ENCODE measurements at places on chromosomes 4 and X. TPM values are rescaled to one million over a fixed set of nuclear protein-coding genes. Genes with fewer than 3 reads are reported as not detected.

The PRRG3 gene
- 4.9 TPM for polyA plus RNA-seq

The SYTL4 gene
- 24.5 TPM for polyA plus RNA-seq

The MAOA gene
- polyA plus RNA-seq = 19.4 TPM

The TNMD gene
- polyA plus RNA-seq = 3.5 TPM

The NPFFR2 gene
- 0.93 TPM for polyA plus RNA-seq

The SCML2 gene
- polyA plus RNA-seq = 13.1 TPM

The FGFR3 gene
- polyA plus RNA-seq = 87.6 TPM

The TMSB15C gene
- polyA plus RNA-seq = 19.6 TPM

- DNase-seq = no peak
Observed at GRCh38 chr4:80216100-80216761, 18.9 kb downstream of the PRDM8 start.

- DNase-seq = no peak
Observed at GRCh38 chr4:8838961-8839431, 32.6 kb downstream of the HMX1 start.

DNA sequence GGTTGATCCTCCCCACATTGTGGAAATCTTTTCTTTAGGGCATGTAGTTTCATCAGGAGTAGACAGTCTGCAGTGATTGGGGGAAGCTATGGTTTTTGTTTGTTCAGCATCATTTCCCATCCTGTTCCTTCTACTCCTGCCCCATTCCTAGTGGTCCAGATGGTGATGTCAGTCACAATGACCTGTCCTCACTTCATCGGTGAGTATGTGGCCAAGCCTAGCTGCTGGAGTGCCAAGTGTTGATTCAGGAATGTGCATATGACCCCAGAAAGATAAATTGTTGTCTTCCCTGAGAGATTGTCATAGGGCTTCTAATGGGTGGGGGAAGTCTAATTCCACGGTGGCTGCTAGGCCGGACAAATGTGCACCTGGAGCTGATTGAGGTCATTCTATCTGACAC, 130.6 kb upstream of the FAT1 start:
- DNase-seq = no peak

DNA sequence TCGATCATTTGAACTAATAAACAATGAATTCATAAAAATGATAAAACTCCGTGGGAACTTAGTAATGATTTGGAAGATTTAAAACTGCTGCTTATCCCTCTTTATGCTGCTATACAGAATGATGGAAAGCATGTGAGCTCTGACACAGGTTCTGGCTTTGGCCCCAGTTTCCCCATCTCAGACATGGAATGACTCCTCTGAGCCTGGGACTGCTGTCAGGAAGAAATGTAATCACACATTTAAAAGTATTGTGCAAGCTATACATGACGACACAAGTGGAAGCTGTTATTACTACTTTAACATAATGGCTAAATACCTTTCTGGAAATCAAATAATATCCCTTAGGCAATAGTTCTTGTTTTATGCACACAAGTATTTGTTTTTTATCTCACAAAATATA, 161.7 kb downstream of the DCHS2 start:
- DNase-seq = no peak

GRCh38 chr4:48899950-48900349, 6.6 kb downstream of the OCIAD2 start:
- DNase-seq = no peak

GRCh38 chr4:129972257-129972656, 876.3 kb downstream of the C4orf33 start:
- DNase-seq = no peak

DNA sequence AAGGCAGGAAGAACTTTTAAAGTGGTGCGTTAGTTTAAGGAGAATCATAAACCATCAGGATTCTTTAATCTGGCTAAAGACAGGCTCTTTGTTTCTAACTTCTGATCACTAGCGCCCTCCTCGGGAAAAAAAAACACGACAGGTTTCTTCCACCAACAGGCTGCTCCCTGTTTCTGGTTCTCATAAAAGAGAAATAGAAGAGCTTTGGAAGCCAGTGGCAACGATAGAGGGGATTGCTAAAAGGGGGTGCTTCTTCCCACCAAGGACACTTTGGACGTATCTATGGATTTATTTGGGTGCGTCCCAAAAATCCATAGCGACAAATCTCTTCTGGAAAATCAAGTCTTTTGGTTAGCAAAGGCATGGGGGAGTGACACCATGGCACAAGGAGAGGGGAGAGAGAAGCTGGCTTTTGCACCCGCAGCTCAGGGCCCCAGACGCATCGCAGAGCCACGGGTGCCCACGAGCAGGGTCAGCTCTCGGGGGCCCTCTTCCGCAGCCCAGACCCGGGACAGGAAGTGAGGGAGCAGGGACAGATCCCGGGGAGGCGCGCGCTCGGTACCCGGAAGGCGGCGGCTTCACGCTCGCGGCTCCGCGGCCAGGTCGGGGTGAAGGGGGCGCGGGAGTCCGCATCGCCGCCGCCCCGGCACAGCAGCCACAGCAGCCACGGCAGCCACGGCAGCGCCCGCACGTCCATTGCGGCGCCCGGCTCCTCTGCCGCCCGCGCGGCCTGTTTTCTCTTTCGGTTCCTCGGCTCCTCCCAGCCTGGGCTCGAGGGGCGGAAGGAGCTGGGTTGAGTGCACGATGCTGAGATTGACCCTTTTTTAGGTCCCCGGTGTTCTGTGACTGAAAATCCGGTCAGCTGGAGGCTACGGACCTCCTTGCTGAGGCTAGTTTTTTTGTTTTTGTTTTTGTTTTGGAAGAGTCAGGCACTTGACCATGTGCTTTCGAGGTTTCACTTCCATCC, at the start of gene CTSO:
TSS of gene CTSO (minus strand) at position 716 of the 967 bp plus-strand sequence. CDS start at position 697, 19 bp downstream.
- peak; percentile 92 for DNase-seq

DNA sequence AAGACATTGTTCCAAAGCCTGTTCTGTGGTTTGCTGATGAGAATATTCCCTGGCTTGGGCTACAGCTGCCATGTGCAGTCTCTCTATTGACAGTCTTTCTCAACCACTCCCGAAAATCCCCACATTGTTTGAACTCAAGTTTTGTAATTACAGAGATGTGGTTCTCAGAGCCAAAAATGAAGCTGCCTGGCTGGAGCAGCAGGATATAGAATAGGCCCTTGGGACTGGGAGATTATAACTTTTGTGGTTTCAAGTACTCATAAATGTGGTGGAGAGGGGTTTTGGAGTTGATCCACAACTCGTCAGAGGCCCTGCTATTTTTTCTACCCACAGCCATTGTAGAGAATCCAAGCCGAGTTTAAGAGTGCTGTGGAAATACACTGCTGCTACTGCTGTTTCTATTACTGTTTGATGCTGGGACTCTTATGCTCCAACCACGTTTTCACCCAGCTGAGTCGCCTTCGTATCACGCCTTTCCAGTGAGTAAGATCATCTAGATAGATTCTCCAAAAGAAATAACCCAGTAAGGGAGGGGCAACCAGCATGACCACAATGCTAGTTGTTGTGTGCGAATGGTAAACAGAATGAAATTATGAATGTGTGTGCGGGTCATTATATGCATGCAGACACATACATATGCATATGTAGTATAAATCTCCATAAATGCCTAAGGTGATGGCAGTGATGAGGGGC, 57.1 kb upstream of the ATXN3L start:
- no peak for DNase-seq

GRCh38 chr4:37758226-37758625, 68.3 kb upstream of the PGM2 start:
- DNase-seq = peak; percentile 43

DNA sequence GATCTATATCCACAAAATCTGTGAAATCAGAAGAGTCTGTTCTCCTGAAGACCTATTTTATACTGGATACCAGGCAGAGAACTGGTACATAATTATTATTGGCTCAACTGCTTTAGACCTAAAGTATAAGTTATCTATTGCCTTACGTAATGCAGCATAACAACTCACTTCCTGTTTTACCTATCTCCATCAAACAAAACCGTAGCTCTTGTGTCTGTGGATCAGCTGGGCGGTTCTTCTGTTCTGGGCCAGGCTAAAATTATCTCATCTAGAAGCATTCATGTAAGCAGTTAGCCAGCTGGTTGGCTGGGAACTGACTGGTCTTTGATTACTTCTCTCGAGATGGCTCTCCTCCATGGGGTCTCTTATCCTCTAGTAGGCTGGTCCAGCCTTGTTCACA, 57.8 kb downstream of the PPP1R2C start:
- DNase-seq = no peak

DNA sequence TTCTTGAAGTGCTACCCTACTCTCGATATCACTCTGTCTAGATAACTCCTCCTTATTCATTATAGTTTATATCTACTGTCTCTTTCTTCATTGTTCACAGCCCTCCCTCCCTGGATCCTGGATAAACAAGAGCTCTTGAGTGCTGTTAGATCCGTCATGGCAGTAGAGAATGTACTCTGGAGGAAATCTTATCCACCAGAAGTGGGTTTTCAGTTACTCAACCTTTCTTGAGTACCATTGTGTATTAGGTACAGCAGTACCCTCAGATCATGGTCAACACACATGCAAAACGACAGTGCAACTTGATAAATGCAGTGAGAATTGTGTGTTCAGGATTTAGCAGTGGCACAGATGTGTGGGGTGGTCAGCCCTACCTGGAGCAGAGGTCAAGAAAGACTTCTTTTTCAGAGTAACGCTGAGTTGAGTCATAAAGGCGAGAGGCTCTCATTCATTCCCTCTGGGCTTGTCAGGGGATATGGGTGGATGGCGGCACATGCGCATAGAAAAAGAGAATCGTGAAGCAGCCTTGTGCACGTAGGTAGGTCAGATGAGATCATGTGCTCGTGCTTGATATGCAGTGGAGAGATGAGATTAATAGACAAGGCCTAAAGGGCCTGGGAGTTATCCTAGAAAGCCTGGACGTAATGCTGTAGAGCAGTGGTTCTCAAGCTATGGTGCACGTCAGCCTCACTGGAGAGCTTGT, 89.5 kb downstream of the SNX25 start:
- no peak for DNase-seq

GRCh38 chr4:87011340-87012034, 76.7 kb downstream of the AFF1 start:
- no peak for DNase-seq

DNA sequence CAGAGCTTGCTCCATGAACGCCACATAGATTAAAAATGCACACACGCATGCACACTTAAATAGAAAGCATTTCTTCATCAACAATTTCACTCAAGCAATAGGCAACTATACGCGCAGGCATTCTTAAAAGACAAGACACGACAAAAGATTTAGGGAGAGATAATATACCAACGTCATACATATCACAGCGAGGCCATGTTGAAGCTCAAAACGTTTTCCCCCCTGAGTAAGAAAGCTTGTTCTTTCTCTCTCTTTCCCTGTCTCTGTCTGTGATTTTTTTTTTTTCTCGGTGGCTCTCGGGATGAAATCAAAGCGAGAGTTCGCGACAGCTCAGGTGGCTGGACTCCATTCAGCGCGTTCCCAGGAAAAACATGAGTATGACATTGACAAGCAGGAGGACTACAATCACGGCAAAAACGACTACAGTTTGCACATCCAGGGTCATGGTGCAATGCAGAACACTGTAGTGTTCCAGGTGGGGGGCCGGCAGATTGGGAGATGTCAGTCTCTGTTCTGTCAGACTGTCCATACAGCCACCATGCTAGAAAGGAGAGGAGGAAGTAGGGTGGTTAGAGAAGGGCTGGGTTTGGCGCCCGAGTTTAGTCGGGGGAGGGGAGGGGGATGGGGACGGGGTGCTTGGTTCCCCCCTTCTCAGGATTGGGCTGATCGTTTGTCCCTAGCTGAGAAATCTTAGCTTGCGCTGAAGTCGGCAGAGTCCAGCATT, 30.7 kb downstream of the ARHGEF9 start:
- DNase-seq = peak; percentile 11

DNA sequence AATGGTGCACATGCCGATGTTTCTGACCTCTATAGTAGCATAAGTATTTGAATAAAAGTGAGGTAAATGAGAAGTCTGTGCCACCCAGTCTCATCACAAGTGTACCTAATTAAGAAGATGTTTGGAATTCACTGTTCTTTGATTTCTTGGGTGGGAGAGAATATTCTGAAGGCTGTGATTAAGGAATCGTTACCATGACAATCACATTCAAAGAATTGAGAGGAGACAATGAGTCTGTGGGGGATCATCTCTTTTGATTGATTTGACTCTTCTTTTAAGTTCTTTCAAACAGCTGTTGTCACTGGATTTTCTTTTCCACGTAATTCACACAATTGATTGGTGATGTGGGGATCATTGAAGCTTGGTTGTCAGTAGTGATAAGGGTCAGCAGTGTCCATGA, 18.1 kb downstream of the FHL1 start:
- DNase-seq = no peak

GRCh38 chr4:81799371-81799770, 327.7 kb upstream of the RASGEF1B start:
- no peak for DNase-seq

- DNase-seq = no peak
Observed at GRCh38 chrX:122026665-122027064, 979.3 kb downstream of the GLUD2 start.

GRCh38 chr4:54677853-54678650, 20.3 kb downstream of the KIT start:
- DNase-seq = no peak

Data from left kidney (tissue), 8 donors.